ENCODE measurements at places on chromosomes 5 and 9.

GRCh38 chr9:84239343-84239742 lies 101.2 kb downstream of the SLC28A3 start:
- no peak for DNase-seq

- no peak for DNase-seq
Measured at GRCh38 chr5:82544004-82544403, 265.9 kb upstream of the RPS23 start.

- DNase-seq = no peak
Measured at GRCh38 chr5:128749136-128749898, 211.3 kb upstream of the FBN2 start.

- no peak for DNase-seq
Measured at GRCh38 chr5:22947921-22948320, 94.8 kb upstream of the CDH12 start.

- DNase-seq = no peak
Measured at GRCh38 chr9:133603135-133603927, 5.9 kb downstream of the FAM163B start.

- DNase-seq = no peak
Measured at GRCh38 chr9:125763394-125763801, 16.2 kb downstream of the PBX3 start.

- DNase-seq = peak; percentile 58
Measured at GRCh38 chr9:126985870-126986498, 71.4 kb downstream of the RALGPS1 start.

DNA sequence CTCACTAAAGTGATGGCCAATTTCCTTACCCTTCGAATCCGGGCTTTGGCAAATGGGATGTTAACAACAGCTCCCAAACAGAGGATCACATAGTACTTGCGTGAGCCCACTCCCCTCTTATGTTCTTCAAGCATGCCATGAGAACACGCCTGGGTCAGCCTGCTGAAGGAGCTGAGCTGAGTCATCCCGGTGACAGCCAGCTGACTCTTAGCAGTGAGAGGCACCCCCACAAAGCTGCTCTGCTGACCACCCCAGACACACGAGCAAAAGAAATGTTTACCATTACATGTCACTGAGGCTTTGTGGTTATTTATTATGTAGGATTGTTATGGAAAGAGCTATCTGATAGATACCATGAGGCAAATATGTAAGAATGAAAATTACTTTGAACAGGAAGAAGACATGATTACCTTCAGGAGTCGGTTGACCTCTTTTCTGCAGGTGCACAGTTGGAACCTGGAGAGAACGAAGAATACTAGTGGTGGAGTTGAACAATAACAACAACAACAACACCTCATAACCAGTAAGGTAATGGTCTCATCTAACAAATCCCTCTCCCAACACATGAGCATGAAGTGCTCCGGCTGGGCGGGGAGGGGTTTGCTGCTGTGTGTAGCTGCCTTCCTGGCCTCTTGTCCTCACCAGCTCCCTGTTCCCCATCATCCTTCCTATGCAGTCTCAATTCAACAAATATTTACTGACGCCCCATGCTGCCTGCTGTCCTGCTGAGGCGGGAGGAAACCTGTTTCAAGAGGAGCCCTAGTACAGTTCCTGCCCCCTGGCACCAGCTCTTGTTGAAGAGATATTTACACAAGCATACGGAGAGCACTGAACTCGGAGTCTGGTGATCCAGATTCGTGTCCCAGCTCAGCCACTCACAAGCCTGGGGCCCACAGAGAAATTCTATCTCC lies 69.4 kb upstream of the LHFPL2 start:
- no peak for DNase-seq

- DNase-seq = no peak
Measured at GRCh38 chr5:96280946-96281393, 152.1 kb downstream of the PCSK1 start.

- no peak for DNase-seq
Measured at GRCh38 chr5:94908889-94909480, 290.5 kb downstream of the SLF1 start.

- DNase-seq = no peak
Measured at GRCh38 chr9:75083188-75083970, 4.6 kb downstream of the NMRK1 start.

DNA sequence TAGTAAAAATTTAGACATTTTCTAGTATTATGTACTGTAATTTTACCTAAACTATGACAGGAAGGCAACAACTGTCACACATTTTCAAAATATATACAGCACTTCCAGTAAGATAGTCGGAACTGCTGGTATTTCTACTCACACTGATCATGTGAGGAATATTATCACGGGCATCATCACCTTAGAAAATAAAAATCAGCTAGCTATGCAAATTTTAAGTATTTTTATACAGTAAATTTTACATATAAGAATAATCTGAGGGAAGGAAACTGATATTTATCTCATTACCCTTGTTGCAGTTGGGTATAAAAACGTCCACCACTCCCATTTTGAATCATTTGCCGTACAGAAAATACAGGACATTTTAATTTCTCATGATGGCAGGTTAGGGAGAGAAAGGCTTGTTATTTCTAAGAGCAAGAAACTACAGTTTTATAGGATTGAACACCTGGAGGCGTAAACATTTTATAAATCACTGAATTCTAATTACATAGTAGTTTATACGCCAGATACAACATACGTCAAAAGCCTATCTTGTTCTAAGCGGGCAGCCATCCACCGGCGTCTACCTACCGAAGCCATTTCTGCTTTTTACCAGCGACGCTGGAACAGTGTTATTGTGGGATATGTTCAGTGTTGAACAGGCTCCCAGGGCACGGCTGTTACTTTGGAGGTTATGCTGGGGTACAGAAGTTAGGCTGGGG lies 729 bp upstream of the TNPO1 start:
- no peak for DNase-seq

- no peak for DNase-seq
Measured at GRCh38 chr5:87076931-87077330, 190.8 kb upstream of the RASA1 start.

- DNase-seq = no peak
Measured at GRCh38 chr5:92703976-92704375, 877.0 kb downstream of the NR2F1-AS1 start.

GRCh38 chr5:135944967-135945560 lies 9.7 kb downstream of the LECT2 start:
- DNase-seq = no peak

GRCh38 chr5:89297066-89297465 lies 414.1 kb upstream of the MEF2C start:
- DNase-seq = no peak

GRCh38 chr5:144945503-144945902 lies 774.8 kb downstream of the KCTD16 start:
- no peak for DNase-seq

DNA sequence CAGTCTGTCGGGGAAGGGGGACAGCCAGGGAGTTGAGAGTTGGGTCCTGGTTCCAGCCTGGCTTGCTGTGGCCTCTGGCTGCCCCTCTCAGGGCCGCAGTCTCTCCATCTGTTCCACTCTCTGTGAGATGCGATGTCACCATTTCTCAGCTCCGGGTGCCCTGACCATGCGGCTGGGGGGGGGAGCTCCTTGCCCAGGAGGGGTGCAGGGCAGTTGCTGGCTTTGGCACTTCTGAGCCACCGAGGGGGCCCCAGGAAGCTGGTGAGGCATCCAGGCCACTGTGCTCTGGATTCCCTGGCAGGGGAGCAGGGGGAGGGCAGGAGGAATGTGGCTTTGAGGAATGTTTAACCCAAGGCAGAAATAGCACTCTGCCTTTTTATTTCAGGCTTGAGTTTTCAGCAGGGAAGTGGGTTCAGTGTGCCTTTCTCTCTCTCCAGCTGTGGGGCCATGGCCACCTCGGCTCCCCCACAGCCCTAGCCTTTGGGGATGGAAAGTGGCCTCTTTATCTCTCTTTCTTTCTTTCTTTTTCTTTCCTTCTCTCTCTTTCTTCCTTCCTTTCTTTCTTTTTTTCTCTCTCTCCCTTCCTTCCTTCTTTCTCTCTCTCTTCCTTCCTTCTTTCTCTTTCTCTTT lies 11.0 kb downstream of the NCS1 start:
- no peak for DNase-seq

DNA sequence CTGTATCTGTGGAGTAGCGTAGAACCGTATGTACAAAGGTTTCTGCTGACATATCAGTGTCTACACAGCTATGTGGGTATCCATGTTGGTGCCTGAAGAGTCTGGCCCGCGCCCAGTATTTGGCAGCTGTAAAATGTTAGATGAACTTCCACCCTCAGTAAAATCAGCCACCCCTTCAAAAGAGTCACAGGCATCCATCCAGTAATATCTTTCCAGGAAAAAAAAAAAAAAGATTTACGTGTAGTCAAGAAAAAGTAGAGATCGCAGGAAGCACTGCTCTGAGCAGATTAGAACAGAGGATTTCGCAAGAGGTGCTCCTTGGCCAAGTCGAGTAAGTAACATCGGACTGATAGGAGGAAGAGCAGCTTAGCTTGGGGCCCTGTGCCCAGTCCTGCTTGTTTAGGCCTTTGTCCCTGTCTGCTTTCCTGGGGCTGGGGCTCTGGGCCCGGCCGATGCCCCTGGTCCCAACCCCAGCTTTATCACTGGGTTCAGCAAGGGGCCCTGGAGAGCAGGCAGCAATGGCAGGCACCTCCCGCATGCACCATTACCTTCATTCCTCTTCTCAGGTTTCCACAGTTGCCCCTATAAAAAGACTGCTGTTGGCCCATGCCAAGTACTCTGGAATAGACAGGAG lies 21.2 kb downstream of the DAPK1 start:
- DNase-seq = no peak

DNA sequence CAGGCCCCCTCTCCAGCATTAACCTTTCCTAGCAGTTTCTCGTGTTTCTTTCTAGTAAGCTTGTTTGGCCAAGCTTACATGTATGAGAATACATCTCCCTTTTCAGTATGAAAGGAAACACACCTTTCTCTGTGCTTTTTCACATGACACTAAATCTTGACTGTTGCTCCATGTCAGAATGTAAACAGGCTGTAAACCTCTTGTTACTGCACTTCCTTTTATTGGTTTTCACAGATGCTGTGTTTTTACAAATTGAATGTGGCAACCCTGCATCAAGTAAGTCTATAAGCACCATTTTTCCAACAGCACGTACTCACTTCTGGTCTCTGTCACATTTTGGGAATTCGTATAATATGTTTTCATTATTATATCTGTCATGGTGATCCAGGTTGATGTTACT lies 2.2 kb upstream of the CANX start:
- DNase-seq = no peak

GRCh38 chr9:113901221-113901688 lies 25.1 kb downstream of the ZNF618 start:
- no peak for DNase-seq

DNA sequence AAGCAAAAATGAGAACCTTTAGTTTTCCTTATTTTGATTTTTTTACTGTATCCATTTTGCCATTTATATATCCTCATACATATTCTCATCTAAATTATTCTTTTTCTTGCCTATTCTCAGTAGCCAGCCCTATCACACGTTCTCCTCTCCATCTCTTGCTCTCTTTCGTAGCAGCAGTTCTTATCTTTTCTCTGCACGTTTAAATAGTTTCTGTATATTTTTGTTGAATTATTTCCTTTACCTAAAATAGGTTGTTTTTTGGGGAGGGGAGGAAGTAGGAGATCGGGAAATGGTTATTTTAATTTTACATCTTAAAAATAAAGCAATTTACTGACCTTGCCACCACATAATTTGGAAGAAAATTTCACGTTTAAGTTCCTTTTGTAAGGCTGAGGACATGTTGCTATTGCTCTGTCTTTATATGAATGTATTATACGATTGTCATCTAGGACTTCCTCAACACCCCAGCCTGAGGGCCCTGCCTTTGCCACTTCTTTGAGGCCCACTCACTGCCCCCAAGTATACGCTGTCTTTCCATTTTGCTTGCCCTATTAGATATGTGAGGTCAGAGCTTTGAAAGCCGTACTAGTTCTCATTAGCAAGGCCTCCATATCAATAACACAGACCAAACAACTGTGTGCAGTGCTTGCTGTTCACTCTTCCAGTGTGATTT lies 140.3 kb downstream of the GNAQ start:
- no peak for DNase-seq

DNA sequence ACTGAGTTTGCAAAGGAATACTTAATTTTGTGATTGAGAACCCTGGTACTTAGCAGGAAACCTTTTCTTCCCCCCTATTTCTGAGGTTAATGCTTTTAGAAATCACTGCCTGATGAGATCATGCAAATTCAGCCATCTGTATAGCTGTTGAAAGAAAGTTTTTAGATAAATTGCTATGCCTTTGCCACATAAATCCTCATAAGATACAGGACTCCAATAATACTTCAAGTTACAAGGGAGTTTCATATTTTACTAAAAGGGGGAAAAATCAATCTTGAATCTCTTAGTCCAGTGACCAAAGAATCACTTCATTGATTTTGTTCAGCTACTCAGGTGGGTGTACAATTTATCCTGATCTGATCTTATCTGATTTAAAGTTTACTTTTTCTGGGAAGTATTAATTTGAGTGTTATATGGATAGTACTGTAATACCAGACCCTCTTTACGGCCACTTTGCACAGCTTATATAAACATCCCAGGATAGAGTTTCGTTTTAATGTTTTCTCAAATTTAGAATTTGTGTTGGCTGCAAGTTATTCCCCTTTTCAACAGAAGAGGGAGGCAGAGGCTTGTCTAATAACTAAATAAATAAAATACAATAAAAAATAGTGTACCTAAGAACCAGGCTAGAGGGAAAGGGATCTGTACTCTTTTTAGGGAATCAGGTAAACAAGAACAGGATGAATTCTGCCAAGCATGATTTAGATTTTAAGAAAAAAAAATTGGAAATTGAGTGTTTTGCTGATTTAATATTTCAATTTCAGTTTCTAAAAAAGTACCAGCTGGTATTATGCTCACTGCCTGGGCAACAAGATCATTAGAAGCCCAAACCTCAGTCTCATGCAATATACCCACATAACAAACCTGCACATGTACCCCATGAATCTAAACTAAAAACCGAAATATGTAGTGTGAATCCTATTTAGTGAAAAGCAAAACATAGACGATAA lies 69.1 kb downstream of the PSAT1 start:
- DNase-seq = no peak

GRCh38 chr9:2718001-2718697 lies 839 bp downstream of the KCNV2 start:
- no peak for DNase-seq

- no peak for DNase-seq
Measured at GRCh38 chr5:62167561-62168057, 138.4 kb upstream of the KIF2A start.

- no peak for DNase-seq
Measured at GRCh38 chr5:73626814-73627313, 868 bp downstream of the ARHGEF28 start.

- no peak for DNase-seq
Measured at GRCh38 chr5:172862165-172862801, 28.2 kb downstream of the ERGIC1 start.

- no peak for DNase-seq
Measured at GRCh38 chr5:138943599-138944173, 68.6 kb upstream of the LRRTM2 start.

Data from memory B cell (primary cell).